Smooth muscle cell of trachea (primary cell): ENCODE measurements at places on chromosomes 11 and 22. TPM values are rescaled to one million over a fixed set of nuclear protein-coding genes. Genes with fewer than 3 reads are reported as not detected.

KCNJ11 gene
- total RNA-seq: not detected in 2 replicates

CATSPER1 gene
- under 0.01 TPM in 1 of 2 replicates, not detected in the other for total RNA-seq

NXPE2 gene
- under 0.01 TPM in 1 of 2 replicates, not detected in the other for total RNA-seq

CBLIF gene
- not detected in 2 replicates for total RNA-seq

SYNGR1 gene
- total RNA-seq: 3.1 and 16.2 TPM in 2 replicates

CSNK2A3 gene
- 2.2 and 2.6 TPM in 2 replicates for total RNA-seq

OR5D18 gene
- total RNA-seq: not detected in 2 replicates

RIMBP3C gene
- 0.15 and 0.66 TPM in 2 replicates for total RNA-seq

TECTA gene
- total RNA-seq: 0.87 and 0.99 TPM in 2 replicates

NLRP14 gene
- total RNA-seq: 0.17 and 0.29 TPM in 2 replicates

GGT1 gene
- total RNA-seq: 0.44 and 2.6 TPM in 2 replicates

SLC15A3 gene
- 4.8 and 26.3 TPM in 2 replicates for total RNA-seq

OR4D5 gene
- not detected in 2 replicates for total RNA-seq

PDGFD gene
- total RNA-seq: 0.15 and 0.50 TPM in 2 replicates

OR52E8 gene
- not detected in 2 replicates for total RNA-seq

OVCH2 gene
- not detected in 2 replicates for total RNA-seq

PGR gene
- total RNA-seq: 0.17 and 0.58 TPM in 2 replicates

NEFH gene
- 0.33 and 0.44 TPM in 2 replicates for total RNA-seq

RASD2 gene
- under 0.01 and 0.17 TPM in 2 replicates for total RNA-seq

RAPSN gene
- total RNA-seq: 0.17 TPM in 1 of 2 replicates, not detected in the other

UBQLNL gene
- 0.15 and 0.17 TPM in 2 replicates for total RNA-seq

POU2AF2 gene
- total RNA-seq: not detected in 2 replicates

OOSP4A gene
- total RNA-seq: not detected in 2 replicates

TRPM5 gene
- not detected in 2 replicates for total RNA-seq

SLC16A8 gene
- total RNA-seq: 0.17 TPM in 1 of 2 replicates, not detected in the other

PNPLA5 gene
- total RNA-seq: 0.50 TPM in 1 of 2 replicates, not detected in the other

OR51B2 gene
- not detected in 2 replicates for total RNA-seq

ASCC2 gene
- total RNA-seq: 26.9 and 38.4 TPM in 2 replicates

DBX1 gene
- not detected in 2 replicates for total RNA-seq

SCUBE2 gene
- 1.5 and 2.2 TPM in 2 replicates for total RNA-seq

MPPED2 gene
- total RNA-seq: 0.33 and 0.44 TPM in 2 replicates

PELI3 gene
- total RNA-seq: 15.3 and 28.0 TPM in 2 replicates
